Panc1 (cell line): ENCODE measurements at places on chromosomes 7 and 10.

- no peak for DNase-seq
Measured at GRCh38 chr7:82726038-82726800, 282.6 kb upstream of the CACNA2D1 start.

DNA sequence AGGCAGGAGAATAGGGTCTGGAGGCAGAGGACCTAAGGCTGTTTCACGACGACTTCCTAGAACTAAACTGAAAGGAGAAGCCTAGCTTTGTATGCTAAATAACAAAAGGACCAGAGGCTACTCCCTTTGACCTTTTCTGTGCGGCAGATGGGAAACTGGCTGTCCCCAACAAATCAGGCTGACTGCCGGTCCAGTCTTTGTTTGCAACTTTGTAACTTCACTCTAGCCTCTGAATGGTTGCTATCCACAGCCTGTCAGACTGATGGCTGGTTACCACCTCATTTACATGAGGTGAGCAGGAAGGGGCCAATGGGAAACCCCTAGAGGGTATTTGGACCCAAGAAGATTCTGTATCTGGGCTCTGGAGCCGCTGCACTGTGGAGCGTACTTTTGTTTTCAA, 132.6 kb upstream of the SHH start:
- DNase-seq: no peak

- DNase-seq: no peak
Measured at GRCh38 chr10:43383204-43383971, 12.0 kb downstream of the FXYD4 start.

DNA sequence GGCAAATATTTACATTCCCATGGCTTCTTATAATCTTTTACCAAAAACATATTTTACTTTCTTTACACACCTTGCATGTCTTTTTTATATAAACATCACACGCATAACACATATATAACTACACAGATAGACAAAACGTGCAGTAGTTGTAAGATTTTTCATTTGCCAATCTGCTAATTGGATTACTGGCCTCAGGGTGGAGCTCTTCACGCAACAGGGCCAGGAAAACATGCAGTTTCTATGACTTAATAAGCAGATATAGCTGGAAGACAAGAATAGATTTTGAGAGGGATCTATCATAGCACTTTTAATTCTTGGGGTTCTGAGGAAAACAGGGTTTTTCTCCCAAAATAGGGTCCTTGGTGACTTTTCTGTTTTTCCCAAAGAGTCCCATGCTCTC, 12.7 kb downstream of the ACADSB start:
- no peak for DNase-seq

DNA sequence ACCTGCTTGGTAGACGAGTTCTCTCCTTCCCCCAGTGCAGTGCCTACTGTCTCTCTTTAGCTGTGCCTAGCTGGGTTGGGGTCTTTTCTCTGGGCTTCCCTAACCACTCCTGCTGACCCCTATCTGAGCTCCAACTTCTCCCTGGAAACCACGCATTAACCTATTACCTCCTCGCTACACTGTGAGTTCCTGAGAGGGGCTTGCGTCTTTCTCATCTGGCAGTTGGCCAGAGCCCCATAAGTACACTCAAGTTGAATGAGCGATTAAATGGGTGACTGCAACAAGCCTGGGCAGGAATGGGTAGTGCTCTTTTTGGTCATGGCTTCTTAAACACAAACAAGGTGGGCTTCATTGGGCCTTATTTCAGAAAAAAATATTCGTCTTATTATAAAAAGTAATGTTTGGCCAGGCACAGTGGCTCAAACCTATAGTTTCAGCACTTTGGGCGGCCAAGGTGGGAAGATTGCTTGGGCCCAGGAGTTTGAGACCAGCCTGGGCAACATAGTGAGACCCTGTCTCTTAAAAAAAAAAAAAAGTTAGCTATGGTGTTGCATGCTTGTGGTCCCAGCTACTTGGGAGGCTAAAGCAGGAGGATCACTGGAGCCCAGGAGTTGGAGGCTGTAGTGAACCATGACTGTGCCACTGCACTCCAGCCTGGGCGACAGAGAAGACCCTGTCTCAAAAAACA, 41.4 kb downstream of the SYPL1 start:
- DNase-seq: no peak

DNA sequence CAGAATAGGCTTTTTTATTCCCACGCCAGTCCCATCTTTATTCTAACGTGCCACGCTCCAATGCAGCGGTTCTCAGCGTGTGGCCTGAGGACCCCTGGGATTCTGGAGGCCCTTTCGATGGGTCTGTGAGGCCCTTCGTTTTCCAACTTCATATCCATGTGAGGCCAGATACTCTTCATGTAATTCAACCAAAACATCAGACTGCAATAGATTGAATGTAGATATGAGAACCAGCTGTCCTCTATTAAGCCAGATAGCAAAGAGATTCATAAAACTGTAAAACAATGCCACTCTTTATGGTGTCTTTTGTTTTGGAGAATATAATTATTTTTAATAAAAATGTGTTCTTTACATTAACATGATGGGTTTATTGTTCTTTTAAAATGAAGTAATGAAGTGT, 53.2 kb upstream of the KMT2C start:
- DNase-seq: no peak

DNA sequence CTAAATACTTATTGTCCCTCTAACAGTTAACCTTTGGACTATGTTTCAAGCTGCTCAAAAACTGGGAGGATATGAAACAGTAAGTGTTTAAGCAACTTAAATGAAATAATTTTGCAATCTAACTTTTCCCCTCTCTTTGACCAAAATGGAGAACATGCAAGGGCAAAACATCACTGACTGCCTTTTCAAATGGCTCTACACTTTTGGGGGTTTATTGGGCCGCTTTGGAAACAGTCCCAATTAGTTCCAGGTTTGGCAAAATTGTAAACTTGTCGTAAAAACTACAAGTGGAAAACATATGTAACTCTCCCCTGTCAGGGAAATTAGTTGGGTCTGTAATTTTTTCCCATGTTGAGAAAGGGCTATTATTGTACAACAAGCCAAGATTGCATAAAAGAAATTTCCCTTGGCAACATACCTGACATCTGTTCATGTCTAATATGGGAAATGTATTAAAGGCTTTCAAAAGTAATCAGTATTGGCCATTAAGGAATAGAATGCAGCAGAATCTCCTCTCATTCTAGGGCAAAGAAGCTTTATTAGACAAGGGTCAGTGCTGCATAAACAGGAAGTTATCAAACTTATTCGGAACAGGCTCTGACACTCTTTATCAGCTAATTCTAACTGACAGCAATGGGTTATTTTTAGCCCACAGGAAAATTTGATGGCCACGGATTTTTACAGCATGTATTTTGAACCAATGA, 157.9 kb downstream of the ARID5B start:
- DNase-seq: no peak

DNA sequence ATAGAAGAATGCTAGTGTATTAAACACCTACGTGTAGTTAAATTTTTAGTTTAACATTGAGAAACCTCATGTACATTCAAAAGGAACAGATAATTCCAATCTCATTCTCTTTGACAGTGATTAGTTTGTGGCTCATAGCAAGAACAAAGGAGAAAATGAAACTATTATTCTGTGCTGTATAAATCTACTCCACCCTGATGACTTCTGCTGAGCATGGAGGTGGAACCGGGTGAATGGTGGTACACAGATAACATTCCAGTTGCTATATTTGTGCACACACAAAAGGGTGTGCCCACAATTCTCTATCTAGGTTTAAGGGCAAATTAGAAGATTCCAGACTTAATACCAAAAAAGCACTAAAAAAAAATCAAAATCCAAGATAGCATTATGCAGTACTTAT, 17.0 kb upstream of the RALA start:
- DNase-seq: no peak

GRCh38 chr7:51950813-51951212, 634.2 kb upstream of the COBL start:
- DNase-seq: no peak

- DNase-seq: no peak
Measured at GRCh38 chr10:14024329-14025202, 306.2 kb downstream of the FRMD4A start.

DNA sequence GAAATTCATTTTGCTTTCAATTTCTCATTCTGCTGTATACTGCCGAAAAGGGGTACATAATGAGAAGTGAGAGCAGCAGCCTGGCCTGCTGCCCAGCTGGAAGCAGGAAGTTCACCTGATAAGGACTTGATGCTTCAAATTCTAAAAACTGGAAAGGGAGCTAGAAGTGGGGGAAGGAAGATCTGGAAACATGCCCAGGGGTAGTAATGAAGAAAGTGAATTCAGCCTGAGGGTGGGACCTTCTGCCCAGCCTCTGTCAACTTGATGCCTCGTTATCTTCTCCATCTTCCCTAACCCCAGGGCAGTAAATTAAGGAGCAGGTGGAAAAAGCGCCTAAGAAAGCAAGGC, 69.4 kb downstream of the ARMH3 start:
- DNase-seq: no peak

DNA sequence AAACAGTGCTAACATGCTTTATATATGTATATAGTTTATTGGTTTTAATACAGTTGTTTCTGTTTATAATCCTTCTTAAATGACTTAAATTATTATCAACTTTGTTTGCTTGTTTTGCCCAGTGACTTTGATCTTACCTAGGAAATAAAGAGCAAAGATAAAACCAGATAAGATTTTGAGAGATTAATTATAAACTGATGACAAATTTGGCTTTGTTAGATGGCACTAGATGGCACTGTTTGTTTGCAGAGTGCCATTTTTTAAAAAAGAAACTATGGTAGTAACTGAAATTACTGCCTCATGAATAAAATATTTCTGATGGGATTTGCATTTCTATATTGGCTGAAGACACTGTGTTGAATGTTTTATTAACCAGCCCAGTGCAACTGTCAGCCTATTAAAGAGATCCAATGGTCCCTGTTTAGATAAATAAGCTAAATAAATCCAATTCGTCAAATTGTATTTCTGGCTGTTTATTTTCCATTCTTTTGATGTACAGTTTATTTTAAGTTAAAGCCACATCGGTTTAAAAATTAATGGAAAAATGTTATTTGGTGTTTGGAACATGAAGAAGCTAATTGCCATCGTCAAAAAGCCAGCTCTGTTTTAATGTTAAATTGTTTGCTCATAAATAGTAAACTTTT, 28.7 kb downstream of the VTI1A start:
- no peak for DNase-seq

GRCh38 chr7:35848725-35849124, 47.9 kb downstream of the SEPTIN7 start:
- DNase-seq: no peak

- DNase-seq: no peak
Measured at GRCh38 chr7:27305854-27306253, 63.3 kb downstream of the EVX1 start.

DNA sequence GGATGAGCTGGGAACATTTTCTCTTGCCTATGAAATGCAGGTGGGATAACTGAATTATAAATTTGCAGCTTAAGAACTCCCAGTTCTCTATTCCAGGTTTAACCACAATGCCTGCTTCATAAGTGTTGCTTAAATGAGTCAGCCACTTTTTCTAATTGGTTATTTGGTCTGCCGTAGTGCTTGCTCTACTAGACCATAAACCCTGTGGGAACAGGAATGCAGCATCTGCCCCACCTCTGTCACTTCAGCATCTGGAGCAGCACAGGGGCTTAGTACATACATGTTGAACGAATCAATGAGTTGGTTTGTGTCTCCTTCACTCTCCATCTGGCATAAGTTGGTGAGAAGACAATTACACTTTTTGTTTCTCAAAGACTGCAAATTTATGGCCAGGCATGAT, 95.2 kb upstream of the PTER start:
- DNase-seq: no peak

GRCh38 chr10:94046098-94046497, 52.4 kb downstream of the PLCE1 start:
- DNase-seq: no peak

DNA sequence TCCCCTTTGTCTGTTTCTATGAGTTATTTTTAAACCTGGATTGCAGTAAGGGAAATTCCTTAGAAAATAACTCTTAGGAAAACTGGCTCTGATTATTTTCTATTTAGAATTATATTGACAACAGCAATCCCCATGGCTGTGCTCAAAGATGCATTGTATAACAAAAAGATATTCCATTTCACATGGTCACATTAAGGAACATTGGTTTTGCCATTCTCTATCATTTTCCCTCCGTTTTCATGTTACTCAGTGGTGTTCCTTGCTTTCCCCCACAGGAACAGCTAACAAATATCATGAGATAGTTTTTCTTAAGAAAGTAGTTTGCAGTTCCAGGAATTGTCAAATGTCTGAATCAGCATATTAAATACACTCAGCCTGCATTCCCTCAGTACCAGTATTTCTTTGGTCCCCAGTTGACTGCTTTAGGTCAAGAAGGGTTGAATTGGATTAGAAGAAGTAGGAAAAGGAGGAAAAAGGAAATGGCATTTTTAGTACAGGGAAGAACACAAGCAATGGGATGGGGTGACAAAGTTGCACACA, 436.7 kb downstream of the TNS3 start:
- no peak for DNase-seq

- no peak for DNase-seq
Measured at GRCh38 chr7:152969335-152969734, 209.8 kb downstream of the ACTR3B start.

DNA sequence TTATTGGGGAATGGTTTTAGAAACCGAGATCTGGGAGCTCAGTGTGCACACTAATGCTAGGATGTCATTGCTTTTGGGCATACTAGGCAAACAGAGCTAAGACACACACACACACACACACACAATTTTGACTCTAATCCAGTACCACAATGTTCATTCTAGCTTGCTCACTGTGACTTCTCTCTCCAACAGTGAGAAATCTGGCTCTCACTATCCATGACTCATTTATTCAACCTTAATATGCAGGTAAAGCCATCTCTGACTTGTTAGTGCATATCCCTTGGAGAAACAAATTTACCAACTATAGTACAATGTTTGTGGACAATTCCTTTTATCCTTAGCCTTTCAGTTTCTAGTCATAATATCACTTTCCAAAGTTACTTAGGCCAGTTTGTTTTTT, 5.9 kb upstream of the BMS1 start:
- DNase-seq: no peak

GRCh38 chr10:22824520-22824919, 103.3 kb upstream of the ARMC3 start:
- no peak for DNase-seq

- no peak for DNase-seq
Measured at GRCh38 chr7:107387573-107388219, 82.2 kb upstream of the GPR22 start.

- DNase-seq: no peak
Measured at GRCh38 chr7:96055717-96056116, 266.2 kb downstream of the SLC25A13 start.

GRCh38 chr7:51261950-51262795, 54.4 kb downstream of the COBL start:
- no peak for DNase-seq

- no peak for DNase-seq
Measured at GRCh38 chr7:1812509-1813393, 142.7 kb downstream of the ELFN1 start.

GRCh38 chr10:78081292-78081691, 47.6 kb downstream of the RPS24 start:
- DNase-seq: no peak

- no peak for DNase-seq
Measured at GRCh38 chr7:128383776-128384175, 22.3 kb upstream of the PRRT4 start.

GRCh38 chr10:65348637-65349036, 1577.2 kb upstream of the LRRTM3 start:
- DNase-seq: no peak

- DNase-seq: no peak
Measured at GRCh38 chr10:110151467-110151866, 55.9 kb upstream of the MXI1 start.
